ENCODE measurements at places on chromosomes 13 and 19.

DNA sequence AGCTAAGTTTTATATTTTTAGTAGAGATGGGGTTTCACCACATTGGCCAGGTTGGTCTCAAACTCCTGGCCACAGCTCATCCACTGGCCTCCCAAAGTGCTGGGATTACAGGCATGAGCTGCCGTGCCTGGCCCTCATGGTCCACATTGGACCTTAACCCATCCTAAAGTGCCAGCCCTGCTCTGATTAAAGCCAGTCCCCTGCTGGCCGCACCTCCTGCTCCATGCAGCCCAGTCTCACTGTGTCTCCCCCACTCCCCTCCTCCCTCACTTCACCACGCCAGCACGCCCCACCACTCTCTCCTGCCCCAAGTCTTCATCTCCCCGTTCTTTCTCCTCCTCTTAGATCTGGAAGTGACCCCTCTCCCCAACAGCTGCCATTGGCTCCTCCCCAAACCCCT is 16.7 kb upstream of the SDHAF1 start:
- DNase-seq = no peak

- DNase-seq = peak; percentile 45
Observed at GRCh38 chr19:47124937-47125668, 5.5 kb upstream of the SAE1 start.

- DNase-seq = no peak
Observed at GRCh38 chr13:111516712-111517640, 196.5 kb downstream of the TEX29 start.

DNA sequence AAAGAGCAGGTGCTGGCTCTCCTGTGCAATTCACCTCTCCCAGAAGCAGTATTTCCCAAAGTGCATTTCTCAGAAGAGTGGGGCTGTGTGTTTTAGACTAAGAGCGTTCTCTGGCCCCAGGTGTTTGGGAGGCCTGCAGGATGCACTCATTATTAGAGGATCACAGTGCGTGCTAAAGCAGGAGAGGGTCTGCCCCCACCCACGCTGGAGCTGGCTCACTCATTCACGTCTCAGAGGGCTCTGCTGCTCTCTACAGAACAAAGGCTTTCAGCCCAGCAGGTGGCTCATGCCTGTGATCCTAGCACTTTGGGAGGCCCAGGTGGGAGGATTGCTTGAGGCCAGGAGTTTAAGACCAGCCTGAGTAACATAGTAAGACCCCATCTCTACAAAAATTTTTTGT is 756.7 kb downstream of the UQCRFS1 start:
- no peak for DNase-seq

DNA sequence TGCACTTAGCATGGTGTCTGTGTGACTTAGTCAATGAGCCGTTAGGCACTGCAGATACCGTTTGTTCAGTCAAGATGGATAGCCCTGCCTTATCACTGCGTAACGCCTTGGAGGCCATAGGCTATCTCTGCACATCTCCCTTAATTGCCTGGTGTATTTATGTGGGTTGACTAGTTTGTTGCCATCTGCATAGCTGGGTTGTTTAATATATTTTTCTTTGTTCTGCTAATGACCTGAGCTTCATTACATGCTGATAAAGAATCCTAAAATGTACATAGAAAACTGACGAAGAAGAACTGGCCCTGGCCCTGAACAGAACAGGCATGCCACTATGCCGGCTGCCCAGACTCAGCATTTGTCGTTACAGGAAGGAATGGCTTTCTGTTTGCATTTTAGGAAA is 297.8 kb downstream of the SHISA2 start:
- no peak for DNase-seq

- no peak for DNase-seq
Observed at GRCh38 chr13:27789153-27789494, 3.2 kb upstream of the GSX1 start.

DNA sequence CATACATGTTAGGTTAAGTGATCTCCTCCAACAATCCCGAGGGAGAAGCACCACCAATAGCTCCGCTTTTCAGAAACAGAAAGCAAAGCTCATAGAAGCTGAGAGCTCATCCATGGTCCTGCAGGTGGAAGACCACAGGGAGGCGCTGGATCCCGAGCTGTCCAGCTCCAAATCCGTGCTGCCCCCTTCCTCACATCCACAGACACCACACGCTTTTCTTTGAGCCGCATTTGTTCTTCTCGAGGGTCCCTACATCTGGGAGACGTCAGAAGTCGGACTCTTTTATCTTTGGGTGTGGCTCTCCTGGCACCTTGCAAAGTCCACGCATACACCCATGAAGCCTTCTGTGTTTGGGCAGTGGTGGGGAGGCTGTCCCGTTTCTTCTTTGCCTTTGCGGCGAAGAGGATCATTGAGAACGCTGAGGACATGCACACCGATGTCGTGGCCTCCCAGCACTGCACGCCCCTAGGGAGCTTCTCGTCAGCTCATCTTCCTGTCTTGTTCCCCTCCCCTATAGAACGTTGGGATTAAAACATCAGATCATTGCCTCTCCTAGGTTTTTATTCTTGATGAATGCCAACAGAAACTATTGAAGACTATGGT is 184.8 kb downstream of the TEX29 start:
- no peak for DNase-seq

DNA sequence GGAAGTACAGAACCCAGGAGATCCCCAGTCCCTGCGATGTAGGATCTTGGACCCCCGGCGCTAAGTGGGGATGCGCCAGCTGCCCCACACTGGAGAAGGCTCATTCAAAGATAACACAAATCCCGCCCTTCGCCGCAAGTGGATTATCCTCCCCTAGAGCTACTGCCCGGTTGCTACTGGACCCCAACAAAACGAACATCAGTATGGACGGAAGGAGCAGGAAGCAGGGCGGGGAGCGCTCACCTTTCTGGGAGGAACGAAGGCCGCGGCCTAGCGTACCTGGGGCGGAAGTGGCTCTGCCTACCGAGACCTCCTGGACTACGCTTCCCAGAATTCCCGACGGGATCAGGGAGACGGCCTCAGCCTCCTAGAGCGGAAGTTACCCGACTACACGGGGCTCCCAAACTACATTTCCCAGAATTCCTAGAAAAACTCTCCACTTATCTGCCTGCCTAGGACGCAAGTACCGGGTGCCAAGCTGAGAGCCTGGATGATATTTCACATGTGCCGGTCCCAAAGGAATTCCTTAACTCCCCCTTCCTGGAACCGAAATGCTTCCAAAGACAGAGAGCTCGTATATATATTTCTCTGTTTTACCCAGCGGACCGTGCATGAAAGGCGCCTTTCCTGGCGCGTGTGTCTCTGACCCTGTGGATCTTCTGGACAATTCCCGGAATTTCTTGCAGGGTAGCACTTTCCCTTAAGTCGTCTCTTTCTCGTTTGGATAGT is at the start of gene ZNF112:
ZNF112 (minus strand) TSS at position 298 of the 729 bp plus-strand sequence. CDS start 16,141 bp downstream, outside the sequence.
- peak; percentile 94 for DNase-seq

DNA sequence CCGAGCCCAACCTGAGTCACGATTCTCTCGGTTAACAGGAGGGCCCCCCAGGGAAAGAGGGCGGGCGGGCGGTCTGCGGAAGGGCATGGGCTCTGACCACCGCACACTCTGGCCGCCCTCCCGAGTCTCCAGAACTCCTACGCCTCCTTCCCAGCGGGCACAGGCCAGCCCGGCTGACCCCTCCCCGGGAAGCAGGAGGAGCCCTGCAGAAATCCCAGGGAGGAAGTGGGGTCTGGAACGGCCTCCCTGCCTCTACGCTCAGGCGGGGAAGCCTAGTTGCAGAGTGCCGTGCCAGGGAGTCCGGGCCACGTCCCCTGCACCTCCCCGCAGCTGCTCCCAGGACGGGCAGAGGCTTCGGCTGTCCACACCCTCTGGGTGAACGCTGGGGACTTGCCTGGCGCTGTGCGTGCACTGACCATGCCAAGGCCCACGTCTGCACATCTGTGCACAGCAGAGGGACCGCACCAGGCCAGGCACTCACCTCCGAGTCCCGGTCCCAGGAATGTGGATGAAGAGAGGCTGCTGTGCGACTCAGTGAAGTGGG is 20.8 kb downstream of the TCF3 start:
- DNase-seq = no peak

- DNase-seq = peak; percentile 51
Observed at GRCh38 chr19:42216653-42217519, 591 bp downstream of the DEDD2 start.

DNA sequence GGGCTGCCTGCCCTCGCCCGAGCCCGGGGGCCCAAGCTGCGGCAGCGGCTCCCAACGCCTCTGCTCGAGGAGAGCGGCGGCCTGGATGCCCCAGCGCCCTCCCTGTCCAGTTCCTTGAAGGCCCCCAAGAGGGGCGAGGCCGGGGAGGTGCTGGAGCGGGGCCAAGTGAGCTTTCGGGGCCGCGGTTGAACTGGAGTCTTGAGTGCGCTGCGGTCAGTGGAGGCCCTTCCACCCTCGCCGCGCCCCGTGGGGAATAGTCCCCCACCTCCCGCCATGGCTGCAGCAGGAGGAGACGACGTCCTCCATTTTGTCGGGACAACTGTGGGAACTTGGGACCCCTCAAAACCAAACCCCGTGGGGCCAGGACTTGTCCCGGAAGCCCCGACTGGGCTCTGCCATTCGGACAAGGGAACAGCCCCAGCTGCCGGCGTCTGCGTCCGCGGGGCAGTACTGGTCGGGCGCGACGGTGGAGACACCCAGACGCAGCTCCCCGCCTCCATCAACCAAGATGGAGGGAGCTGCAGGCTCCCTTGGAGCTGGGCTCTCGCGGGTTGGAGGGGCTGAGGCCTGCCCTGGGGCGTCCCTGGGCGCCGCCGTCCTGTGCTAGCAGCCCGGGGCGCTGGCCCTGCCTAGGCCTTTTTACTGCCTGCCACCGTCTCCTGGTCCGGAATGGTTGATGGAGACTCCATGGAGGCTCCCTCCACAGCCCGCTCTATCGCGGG is 736 bp upstream of the ZMYM5 start:
- peak; percentile 61 for DNase-seq

GRCh38 chr19:48600679-48601417 is 5.7 kb upstream of the SPACA4 start:
- no peak for DNase-seq

- peak; percentile 90 for DNase-seq
Observed at GRCh38 chr19:50333737-50334617, 4.8 kb upstream of the KCNC3 start.

- DNase-seq = no peak
Observed at GRCh38 chr13:58144616-58145015, 513.1 kb downstream of the PCDH17 start.

Measured in Calu3 (cell line).